Stimulated activated CD8-positive, alpha-beta memory T cell treated with anti-CD3 and anti-CD28 coated beads, Interleukin-12 subunit alpha, Interleukin-12 subunit beta, amount 100 ng/mL, for 4 hours (primary cell): ENCODE measurements at places on chromosomes 11 and 22.

DNA sequence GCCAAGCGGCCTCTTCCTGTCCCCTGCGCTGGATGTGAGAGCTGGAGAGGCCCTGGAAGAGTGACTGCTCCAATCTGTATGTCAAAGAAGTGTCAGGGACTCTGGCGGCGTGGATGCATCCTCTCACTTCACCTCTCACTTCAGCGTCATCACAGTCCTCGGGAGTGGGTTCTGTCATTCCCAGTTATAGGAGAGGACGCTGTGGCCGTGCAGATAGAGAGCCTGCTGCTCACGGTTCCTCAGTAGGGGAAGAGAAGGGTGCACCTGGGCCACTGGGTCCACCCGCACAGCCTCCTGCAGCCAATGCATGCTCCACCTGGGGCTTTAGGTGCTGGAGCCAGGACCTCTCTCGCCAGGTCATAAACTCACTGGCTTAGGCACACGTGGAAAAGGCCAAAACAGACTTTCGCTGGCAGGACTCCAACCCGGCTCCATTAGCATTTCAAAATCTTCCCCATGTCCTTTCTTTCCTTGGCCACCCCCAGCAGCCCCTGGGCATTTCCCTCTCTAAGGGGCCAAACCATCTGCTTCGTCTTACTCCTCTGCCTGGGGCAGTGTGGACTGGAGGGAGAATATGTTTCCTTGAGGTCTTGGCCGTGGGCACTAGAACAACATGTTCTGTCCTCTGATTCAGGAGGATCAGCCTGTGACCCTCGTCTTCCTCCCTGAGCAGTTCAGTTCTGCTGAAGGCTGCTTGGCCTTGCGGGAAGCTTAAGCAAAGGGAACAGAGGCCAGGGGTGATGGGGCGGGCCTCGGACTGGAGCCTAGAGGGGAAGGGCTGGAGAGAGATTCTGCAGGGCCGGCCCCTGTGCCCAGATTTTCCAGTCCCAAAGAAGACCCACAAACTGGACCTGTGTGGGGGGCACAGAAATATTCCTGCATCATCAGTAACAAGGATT, 57.8 kb downstream of the ST14 start:
- DNase-seq = no peak

- no peak for DNase-seq
Observed at GRCh38 chr11:81394311-81394710, 1339.4 kb downstream of the FAM181B start.

DNA sequence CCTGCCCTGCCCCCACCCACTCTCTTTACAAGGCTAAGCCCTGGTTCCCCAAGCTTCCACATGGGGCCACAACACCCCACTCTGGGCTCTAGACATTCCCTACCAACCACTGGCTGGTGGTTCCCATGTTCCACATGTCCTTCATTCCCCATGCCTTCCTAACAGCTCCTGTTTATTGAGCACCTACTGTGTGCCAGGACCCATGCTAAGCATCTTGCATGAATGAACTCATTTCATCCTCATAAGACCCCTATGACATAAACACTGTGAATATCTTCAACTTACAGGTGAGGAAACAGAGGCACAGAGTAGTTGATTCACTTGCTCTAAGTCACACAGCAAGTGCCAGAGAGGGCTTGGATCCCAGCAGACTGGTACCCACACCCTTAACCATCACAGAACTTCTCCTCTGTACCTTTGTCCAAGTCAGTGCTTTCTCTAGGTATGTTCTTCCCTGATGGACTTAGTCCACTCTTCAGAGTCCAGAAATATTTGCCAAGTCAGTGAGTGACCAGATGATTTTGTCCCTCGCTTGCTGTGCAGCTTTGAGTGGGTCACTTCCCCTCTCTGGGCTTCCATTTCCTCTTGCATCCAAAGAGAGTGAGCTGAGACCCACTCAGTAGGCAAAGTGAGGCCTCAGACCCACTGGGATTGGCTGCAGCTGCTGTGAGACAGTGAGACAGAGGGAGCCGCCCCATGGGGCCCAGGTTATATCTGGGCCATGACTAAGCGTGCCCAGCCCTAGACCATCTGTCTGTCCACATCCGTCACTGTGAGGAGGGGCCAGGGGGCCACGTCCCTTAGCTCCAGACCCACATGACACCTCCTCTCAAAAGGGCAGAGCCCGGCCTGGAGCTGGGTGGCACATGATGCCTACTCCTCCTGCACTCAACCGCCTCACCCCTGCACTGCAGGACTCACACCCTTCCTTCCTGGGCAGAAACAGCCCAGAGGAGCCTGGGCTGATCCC, 132.4 kb downstream of the MN1 start:
- DNase-seq = no peak

DNA sequence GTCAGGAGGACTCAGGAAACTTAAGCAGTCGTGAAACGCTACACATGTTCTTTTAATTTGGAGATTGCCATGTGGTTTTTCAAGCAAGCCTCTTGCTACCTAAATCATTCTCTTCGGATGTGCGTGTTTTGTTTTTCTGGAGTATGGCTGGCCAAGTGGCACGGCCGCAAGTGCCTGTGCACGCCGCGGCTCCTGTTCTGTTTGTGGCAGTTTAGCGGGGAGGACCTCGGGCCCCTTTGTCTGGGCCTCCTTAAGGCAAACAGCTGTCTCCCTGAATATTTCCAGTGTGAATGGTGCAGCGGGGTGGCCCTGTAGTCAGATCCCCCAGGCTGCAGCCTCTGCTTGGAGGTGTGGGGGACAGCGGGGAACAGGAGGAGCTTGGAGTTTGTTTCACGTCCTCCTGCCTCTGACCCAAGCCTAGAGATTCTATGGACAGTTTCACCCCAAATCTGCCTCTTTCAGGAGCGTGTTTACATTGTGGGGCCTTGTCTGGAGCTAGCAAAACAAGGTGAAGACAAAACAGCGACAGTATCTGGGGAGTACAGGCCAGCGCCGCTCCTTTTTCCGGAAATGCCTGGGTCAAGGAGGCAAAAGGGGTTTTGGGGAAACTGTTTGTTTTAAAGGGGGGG, 1.3 kb downstream of the LRP5 start:
- DNase-seq = no peak

GRCh38 chr11:116721988-116722387, 50.8 kb downstream of the BUD13 start:
- DNase-seq = no peak

DNA sequence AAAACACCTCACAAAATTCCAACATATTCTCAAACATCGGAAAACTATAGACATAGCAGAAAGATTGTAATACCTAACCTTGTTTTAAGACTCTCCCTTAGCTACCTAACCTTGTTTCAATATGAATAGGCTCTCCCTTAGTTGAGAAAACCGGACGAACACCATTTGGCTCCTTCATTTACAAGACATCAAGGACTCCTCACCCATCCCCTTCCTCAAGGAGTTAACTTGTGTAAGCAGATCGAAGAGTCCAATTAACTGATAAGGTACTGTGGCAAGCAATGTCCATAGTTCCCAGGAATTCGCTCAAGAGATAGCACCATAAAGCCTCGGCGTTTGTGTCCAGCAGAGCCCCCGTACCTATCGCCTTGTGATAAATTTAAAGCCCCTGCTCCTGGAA, 4.6 kb upstream of the ACRV1 start:
- DNase-seq = no peak

- no peak for DNase-seq
Observed at GRCh38 chr22:43395086-43395695, 16.6 kb upstream of the MPPED1 start.

GRCh38 chr11:108906826-108907225, 242.0 kb downstream of the DDX10 start:
- DNase-seq = no peak

DNA sequence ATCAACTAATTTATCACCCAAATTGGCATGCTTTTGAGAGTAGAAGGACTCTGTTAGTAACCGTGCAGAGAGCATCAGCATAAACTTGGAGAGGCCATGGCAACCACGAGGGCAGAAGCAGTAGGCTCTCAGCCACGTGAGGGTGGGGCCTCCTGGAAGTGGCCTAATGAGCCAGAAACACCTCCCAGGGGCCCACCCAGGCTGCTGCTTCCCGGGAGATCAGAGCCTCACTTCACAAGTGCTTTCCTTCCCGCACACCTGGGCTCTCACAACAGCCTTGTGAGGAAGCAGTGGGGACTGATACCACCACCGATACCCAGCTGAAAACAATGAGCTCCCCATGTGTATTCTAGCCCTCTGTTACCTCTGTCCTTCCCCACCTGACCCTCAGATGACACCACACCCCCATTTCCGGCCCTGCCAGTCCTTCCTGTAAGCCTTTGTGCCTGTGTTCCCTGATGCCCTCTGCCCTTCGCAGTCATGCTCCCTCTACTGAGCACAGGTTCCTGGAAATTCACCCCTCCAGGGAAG, 17.0 kb downstream of the TRIM29 start:
- no peak for DNase-seq

GRCh38 chr11:88310246-88310645, 27.3 kb downstream of the CTSC start:
- DNase-seq = no peak

DNA sequence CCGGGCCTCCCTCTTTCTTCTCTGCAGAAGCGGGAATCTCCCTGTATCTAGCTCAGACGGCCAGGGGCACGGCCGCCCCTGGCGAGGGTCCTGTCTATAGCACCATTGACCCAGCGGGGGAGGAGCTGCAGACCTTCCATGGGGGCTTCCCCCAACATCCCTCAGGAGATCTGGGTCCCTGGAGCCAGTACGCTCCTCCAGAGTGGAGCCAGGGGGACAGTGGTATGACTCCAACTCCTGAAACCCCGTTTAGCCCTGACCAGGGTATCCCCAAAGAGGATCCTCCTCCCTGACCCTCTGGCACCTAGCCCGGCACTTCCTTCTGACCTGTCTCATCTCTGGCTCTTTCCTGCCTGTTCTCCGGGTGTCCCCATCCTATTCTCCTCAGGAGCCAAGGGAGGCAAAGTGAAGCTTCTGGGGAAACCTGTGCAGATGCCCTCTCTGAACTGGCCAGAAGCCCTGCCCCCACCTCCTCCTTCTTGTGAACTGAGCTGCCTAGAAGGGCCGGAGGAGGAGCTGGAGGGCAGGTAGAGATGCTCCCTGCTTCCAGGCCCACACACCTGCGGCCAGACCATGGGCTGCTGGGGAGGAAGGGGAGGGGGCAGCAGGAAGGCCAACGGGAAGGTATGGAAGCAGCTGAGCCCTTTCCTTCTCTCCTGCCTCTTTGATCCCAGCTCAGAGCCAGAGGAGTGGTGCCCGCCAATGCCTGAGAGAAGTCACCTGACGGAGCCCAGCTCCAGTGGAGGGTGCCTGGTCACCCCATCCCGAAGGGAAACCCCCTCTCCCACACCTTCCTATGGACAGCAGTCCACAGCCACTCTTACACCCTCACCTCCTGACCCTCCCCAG, 12.9 kb downstream of the ROBO3 start:
- no peak for DNase-seq

DNA sequence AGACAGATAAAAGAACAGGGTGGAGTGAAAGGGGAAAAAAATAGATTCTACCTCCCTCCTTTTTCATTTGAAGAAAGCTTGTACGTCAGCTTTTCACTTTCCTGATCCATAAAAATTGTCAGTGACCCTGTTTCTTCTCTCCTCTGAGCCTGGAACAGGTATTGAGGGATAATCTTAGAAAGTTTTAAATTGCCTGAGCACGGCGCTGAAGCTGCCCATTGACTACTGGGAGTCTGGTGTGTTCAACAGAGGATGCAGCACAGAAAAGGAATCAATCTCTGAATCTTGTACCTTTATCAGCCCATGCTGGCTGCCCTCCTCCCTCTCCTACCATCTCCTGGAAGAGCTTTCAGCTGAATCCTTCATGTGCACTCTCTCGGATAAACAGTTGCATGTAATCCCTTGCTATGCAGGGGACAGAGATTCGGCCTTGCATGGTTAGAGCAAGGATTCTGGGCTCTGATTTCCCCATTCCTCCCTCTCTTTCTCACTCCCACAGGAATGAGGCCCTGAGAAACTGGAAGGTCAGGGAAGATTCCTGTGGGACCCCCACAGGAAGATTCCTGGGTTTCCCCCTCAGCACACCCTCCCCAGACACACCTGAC, 162.4 kb upstream of the SYN3 start:
- no peak for DNase-seq

- no peak for DNase-seq
Observed at GRCh38 chr11:30992513-30992849, 377.1 kb downstream of the DCDC1 start.

GRCh38 chr22:37080838-37081237, 28.7 kb downstream of the TMPRSS6 start:
- DNase-seq = no peak

DNA sequence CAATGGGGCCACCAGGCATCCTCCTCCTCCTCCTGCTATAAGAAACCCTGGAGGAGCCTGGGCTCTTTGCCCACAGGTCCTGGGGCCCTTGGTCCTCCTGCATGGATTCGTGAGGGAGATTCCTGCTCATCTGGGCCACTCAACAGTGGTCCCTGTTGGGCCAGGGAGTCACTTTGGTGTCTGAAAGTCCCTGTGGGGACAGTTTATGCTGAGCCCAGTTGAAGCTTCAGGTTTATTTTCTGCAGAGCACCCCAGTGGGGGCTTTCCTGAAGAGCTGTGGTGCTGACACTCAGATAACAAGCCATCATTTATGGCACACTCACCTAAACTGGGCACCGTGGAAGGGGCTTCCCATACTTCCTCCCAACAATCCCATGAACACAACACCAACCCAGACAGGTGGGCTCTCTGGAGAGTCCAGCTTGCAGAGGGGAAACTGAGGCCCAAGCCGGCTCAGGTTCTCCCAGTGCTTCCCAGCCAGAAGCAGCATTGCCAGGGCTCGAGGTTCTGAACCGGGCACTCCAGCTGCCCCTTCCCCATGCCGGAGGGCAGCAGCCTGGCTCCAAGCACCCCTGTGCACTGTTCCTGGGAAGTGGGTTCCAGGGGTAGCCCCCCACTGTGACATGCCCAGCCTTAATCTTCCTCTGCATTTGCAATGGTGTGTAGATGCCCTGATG, 91.3 kb downstream of the MYEOV start:
- DNase-seq = no peak

GRCh38 chr22:48761546-48761945, 1066.1 kb downstream of the BRD1 start:
- DNase-seq = no peak

GRCh38 chr11:112942966-112943643, 18.1 kb upstream of the NCAM1 start:
- no peak for DNase-seq

- no peak for DNase-seq
Observed at GRCh38 chr11:19327280-19327679, 86.5 kb upstream of the E2F8 start.

DNA sequence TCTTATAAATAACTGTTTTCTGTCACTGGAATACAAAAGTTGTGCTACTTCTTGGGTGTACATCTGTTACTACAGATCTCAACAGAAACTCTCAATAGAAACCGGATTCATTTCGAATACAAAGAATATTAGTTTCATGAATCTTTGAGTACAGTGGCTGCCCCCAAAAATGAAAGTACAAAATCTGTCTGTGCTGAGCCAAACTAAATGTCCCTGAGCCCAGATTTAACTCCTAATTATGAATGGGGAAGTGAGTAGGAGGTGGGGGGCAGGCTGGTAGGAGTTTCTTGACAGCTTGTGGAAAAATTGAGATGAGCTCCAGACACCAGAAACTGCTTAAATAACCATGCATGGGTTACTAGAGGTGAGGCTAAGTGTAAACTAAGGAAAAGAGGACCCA, 41.6 kb downstream of the PITPNB start:
- DNase-seq = no peak

DNA sequence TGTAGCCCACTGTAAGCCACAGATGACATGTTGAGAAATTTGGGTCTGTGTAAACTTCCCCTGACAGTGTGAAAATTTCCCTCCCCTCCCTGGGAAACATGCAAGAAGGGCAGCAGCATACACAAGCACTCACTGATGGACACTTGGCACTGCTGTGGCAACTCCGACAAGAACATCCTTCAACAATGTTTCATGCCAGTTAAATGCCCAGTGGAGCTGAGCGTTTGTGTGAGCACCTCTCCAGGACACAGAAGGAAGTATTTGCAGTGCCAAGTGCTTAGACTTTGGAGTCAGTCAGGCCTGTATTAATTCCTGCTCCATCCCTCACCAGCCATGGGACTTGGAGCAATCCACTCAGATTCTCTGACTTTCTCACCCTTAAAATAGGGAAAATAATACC, 17.7 kb downstream of the C11orf87 start:
- no peak for DNase-seq
